ENCODE measurements at places on chromosomes 4 and X. TPM values are rescaled to one million over a fixed set of nuclear protein-coding genes. Genes with fewer than 3 reads are reported as not detected.

FRG2 gene
- not detected for total RNA-seq

FAT1 gene
- 83.3 TPM for total RNA-seq

MAGEC1 gene
- not detected for total RNA-seq

GABRG1 gene
- not detected for total RNA-seq

NUDT11 gene
- 13.0 TPM for total RNA-seq

RBMX gene
- total RNA-seq, result 295 TPM

TCEAL2 gene
- not detected for total RNA-seq

BST1 gene
- 4.9 TPM for total RNA-seq

VCX gene
- total RNA-seq, result not detected

TMSB15A gene
- 7.5 TPM for total RNA-seq

MAGEA2B gene
- total RNA-seq, result not detected

DIPK2B gene
- not detected for total RNA-seq

PCSK1N gene
- 0.53 TPM for total RNA-seq

CXCL8 gene
- 6.4 TPM for total RNA-seq

RASGEF1B gene
- total RNA-seq, result not detected

Measured in myometrial cell (primary cell).